ENCODE measurements at places on chromosomes 11 and 22. TPM values are rescaled to one million over a fixed set of nuclear protein-coding genes. Genes with fewer than 3 reads are reported as not detected.

DNA sequence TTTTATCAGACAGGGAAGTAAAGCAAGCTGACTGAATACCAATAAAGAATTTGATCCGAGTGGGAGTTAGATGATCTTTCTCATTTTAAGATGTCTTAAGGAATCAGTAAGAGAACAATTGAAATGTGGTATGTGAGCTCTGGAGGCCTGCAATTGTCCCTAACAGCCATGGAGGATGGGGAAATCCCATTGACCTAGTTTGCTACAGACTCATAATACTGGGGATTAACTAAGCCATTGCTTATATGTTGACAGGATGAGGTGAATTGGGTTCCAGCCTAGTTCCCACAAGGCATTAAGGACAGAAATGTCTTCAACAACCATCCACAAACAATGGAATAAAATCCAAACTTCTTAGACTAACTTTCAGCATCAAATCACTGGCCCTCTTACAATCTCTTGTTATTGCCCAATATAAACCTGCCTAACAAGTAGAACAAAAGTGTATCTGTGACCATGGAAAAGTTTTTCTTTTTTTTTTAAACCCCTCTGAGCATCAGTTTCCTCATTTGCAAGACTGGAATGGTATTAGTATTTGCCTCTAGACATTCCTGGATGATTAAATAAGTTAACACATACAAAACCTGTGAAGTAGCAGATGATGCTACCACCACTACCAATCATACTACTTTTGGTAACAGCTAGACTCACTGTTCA, 773.2 kb downstream of the DLG2 start:
- no peak for DNase-seq
- no peak overlapping the region for H3K4me3 ChIP-seq
- no peaks in the 10 kb centered on the region for H3K4me1 ChIP-seq
- no peaks in the 10 kb centered on the region for H3K27me3 ChIP-seq
- H3K27ac ChIP-seq: no peak overlapping the region

DNA sequence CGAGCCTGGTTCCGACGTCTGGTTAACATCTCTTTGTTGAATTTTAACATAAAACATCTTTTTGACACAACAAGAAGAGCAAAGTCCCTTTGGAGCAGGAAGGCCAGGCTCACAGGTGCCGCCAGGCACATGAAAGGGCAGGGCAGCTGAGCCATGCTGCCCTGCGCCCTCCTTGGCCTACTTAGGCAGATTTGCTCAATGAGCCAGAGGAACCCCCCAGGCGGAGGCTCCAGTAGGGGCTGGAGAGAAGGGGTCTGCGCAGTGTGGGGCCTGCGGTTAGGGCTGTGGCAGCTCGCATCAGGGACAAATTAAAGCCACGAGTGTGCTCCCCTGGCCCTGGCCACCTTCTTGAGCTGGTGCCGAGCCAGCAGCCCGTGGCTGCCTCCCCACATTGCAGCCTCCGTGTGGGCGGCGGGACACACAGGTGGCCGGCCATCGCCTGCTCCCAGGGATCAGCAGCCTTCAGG, 9.9 kb upstream of the SLC22A12 start:
- no peak for DNase-seq
- no peak overlapping the region for H3K4me3 ChIP-seq
- no peaks in the 10 kb centered on the region for H3K27me3 ChIP-seq
- H3K4me1 ChIP-seq: no peaks in the 10 kb centered on the region
- no peak overlapping the region for H3K27ac ChIP-seq

DNA sequence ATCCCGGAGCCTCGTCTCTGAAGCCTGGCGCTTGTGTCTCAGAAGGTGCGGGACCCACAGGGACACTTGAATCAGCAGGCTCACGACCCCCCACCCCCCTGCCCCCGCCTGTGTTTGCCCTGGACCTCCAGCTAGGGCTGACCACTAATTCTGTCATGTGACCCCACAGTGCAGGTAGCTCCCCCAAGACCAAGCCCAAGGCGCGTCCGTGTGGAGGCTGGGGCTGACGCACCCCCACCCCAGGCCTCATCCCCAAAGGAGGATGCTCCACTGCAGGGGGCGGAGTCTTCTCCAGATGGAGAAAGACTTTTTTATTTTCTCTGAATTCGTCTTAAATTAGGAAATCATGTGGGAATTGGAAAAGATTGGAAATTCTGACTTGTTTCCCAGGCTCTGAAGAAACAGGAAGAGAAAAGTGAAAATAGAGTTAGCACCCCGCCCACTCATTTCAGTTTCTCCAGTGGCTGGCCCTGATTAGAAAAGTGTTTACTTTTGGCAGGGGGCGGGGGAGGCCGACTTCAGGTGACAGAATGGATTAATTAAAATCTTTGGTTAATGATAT, 1.0 kb upstream of the RELA start:
- peaks cover 31% of the 10 kb centered on the region for H3K4me1 ChIP-seq
- peaks cover 26% of the 10 kb centered on the region for H3K36me3 ChIP-seq
- H3K27ac ChIP-seq: peak overlapping the region; percentile 89
- peak; percentile 72 for DNase-seq
- H3K4me3 ChIP-seq: peak overlapping the region; percentile 81
- no peaks in the 10 kb centered on the region for H3K27me3 ChIP-seq

DNA sequence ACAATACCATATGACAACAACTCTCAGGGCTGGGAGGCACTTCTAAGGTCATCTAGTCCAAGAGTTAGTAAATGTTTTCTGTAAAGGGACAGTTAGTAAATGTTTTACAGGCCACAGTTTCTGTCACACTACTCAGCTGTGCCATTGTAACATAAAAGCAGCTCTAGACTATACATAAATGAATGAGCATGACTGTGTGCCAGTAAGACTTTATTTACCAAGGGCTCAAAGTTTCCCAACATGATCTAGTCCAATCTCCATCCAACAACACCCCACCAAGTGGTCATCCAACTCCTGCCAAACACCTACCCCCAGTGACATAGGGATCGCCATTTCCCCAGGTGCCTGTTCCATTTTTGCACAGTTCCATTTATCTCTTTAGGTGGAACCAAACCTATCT, 12.1 kb downstream of the SERGEF start:
- peaks cover 28% of the 10 kb centered on the region for H3K36me3 ChIP-seq
- DNase-seq: no peak
- H3K4me1 ChIP-seq: no peaks in the 10 kb centered on the region
- H3K27ac ChIP-seq: no peak overlapping the region

GRCh38 chr11:128555606-128556005, 31.8 kb downstream of the ETS1 start:
- H3K27me3 ChIP-seq: no peaks in the 10 kb centered on the region
- no peak overlapping the region for H3K4me3 ChIP-seq
- H3K27ac ChIP-seq: no peak overlapping the region
- H3K36me3 ChIP-seq: no peaks in the 10 kb centered on the region

TRIM34 gene
- 9.3 TPM for total RNA-seq

DNA sequence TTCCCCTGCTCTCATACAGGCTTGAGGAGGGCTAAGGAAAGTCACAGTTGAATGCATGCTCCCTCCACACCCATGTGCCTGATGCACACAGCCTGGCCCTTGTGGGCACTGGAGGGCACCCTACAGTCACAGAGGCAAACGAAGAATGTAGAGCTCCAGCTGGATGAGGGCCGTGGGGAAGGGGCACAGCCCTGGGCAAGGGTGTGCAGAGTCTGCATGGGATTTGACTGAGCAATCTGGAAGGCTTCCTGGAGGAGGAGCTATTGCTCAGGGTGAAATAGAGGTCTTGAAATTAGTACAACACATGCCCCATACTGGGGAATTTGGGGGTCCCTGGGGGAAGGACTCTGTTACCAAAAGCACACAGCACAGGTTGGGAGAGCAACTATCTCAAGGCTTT, 64.0 kb downstream of the KCNQ1 start:
- no peaks in the 10 kb centered on the region for H3K36me3 ChIP-seq
- DNase-seq: no peak
- H3K4me3 ChIP-seq: no peak overlapping the region
- peaks cover 3% of the 10 kb centered on the region for H3K4me1 ChIP-seq

DRD4 gene
- 0.88 TPM for total RNA-seq

OR4D6 gene
- not detected for total RNA-seq

PHOX2A gene
- not detected for total RNA-seq

DNA sequence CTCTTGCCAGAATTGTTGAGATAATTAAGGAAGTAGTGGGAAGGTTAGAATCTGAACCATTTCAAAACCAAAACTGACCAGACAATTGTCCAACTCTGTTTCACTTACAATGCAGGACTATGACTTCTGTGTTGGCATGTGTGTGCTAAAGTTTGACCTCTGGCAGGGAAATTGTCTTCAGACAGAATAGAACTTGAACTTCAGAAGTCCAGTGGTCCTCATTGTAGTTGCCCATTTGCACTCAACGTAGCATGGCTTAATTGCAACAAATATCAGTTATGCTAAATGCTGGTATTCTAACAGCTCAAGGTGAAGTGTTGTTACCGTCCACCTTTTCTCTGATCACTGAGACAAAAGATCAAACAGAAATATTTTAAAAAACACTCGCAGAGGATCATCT, 47.2 kb downstream of the BLID start:
- no peak overlapping the region for H3K27ac ChIP-seq
- no peaks in the 10 kb centered on the region for H3K4me1 ChIP-seq
- peaks cover 8% of the 10 kb centered on the region for H3K27me3 ChIP-seq
- no peak overlapping the region for H3K4me3 ChIP-seq
- DNase-seq: no peak

GRCh38 chr22:18088825-18089568, 11.2 kb downstream of the PEX26 start:
- peaks cover 48% of the 10 kb centered on the region for H3K36me3 ChIP-seq
- H3K4me3 ChIP-seq: no peak overlapping the region
- DNase-seq: no peak
- H3K27me3 ChIP-seq: no peaks in the 10 kb centered on the region

CHRNA10 gene
- 0.58 TPM for total RNA-seq

- H3K27ac ChIP-seq: peak overlapping the region; percentile 55
- H3K4me1 ChIP-seq: peaks cover 42% of the 10 kb centered on the region
- peaks cover 61% of the 10 kb centered on the region for H3K27me3 ChIP-seq
- DNase-seq: peak; percentile 67
- peaks cover 1% of the 10 kb centered on the region for H3K36me3 ChIP-seq
Measured at GRCh38 chr11:120344302-120345004, 8.2 kb downstream of the ARHGEF12 start.

DNA sequence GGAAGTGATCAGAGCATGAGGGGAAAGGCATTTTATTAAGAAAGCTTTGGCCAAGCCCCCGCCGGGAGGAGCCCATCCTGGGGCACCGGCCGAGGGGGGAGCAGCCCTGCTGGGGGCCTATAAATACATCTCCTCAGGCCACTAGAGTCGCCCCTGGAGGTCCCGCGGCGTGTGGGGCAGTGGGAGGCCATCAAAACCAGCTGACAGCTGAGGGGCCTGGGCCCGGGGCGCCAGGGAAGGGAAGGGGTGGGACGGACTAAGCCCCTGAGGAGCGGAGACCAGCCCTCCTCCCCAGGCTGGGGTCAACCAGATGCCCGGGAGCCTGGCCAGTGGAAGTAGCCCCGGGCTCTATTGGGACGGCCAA, 13.1 kb downstream of the SCARF2 start:
- peaks cover 4% of the 10 kb centered on the region for H3K4me1 ChIP-seq
- H3K27ac ChIP-seq: no peak overlapping the region
- no peak overlapping the region for H3K4me3 ChIP-seq

CCDC116 gene
- not detected for total RNA-seq

GRCh38 chr11:60211206-60211605, 28.3 kb upstream of the MS4A6A start:
- H3K4me1 ChIP-seq: peaks cover 10% of the 10 kb centered on the region
- H3K4me3 ChIP-seq: no peak overlapping the region
- peaks cover 22% of the 10 kb centered on the region for H3K27me3 ChIP-seq
- H3K27ac ChIP-seq: no peak overlapping the region
- H3K36me3 ChIP-seq: no peaks in the 10 kb centered on the region

DNA sequence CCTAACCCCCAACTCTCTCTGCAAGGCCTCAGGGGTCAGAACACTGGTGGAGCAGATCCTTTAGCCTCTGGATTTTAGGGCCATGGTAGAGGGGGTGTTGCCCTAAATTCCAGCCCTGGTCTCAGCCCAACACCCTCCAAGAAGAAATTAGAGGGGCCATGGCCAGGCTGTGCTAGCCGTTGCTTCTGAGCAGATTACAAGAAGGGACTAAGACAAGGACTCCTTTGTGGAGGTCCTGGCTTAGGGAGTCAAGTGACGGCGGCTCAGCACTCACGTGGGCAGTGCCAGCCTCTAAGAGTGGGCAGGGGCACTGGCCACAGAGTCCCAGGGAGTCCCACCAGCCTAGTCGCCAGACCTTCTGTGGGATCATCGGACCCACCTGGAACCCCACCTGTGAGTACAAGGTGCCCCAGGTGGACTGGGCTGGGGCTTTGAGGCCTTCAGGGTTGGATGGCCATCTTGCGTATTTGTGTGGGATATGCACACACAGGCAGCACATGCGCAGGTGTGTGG, at the start of gene BEST1:
TSS of gene BEST1 (plus strand) at position 317 of the 513 bp plus-strand sequence. CDS start 1,456 bp downstream, outside the sequence.
- H3K36me3 ChIP-seq: no peaks in the 10 kb centered on the region
- H3K4me3 ChIP-seq: no peak within 1 kb of the TSS
- peaks cover 15% of the 10 kb centered on the region for H3K27me3 ChIP-seq
- DNase-seq: no peak
- H3K4me1 ChIP-seq: peaks cover 8% of the 10 kb centered on the region

CECR2 gene
- total RNA-seq: 0.16 TPM

DNA sequence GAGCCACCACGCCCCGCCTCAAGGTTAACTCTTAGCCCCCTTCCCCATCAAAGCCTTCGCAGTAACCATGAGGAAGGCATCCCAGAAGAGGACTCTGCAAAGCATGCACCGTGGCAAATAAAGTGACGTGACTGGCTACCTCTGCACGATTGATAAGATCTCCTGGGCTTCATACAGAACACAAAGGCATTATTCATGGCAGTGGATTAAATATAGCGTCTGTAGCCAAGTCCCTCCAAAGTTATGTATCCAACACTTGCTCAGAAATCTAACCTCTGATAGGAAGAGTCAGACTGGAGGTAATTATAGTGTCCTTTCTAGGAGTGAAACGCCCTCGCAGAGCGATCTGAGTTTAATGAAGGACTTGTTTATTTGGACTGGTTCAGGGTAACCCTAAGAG, 22.4 kb downstream of the CPT1A start:
- no peak for DNase-seq
- H3K27me3 ChIP-seq: no peaks in the 10 kb centered on the region
- no peak overlapping the region for H3K4me3 ChIP-seq
- H3K27ac ChIP-seq: no peak overlapping the region
- H3K4me1 ChIP-seq: peaks cover 20% of the 10 kb centered on the region
